ENCODE measurements at places on chromosomes 4 and X.

DNA sequence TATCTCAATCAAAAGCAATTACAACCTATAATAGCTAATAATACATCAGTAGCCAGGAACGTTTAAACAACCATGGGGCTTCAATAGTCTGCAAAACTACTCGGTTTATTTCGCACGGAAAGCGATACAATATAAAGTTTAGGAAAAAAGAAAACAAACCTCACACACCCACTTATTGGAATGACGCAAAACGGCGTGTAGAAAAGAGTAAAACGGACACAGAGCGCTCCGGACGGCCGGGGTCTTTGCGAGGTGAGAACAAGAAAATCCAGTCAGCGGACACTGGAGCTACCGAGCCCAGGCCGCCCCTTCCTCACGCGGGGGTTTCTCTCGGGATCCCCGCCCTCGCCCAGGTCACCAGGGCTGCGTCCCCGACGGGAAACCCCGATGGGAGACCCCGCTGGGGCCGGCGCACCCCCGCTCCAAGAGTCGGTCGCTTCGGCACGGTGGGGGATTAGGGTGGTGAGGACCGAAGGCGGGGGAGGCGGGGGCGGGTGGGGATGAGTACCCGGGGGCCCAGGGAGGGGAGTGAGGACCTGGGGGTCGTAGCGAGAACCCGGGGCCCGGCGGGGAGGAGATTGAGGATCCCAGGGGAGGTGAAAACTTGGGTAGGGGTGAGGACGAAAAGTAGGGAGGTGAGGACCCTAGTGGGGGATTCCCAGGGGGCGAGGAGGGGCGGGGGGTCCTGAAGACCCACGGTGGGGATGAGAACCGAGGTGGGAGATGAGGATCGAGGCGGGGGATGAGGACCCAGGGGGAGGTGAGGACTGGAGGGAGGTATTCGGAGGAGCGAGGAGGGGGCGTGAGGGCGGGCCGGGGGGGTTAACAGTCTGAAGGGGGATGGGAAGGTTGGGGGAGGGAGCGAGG lies 737 bp downstream of the NELFA start:
- peak; percentile 50 for DNase-seq

- DNase-seq: no peak
Observed at GRCh38 chrX:38220415-38221390, at the start of gene SRPX. TSS of gene SRPX (minus strand) at chrX:38220871. CDS start at chrX:38220792, 79 bp downstream.

DNA sequence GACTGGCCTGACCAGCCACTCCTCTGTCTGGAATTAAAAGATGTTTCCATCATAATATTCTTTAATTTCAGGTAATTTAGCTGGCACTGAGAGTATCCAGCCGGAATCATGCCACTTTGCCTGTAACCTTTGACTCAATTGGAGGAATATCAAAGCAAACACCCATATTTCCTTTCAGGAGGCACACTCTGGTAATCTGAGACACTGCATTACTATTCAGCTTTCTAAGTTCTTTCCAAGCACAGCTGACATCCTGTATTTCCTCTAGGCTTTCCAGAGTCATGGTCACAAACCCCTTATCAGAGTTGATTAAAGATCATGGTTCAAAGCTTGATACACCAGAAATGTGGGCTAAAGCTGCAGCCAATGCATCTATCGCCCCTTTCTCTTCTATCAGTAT lies 29.3 kb downstream of the INTS12 start:
- DNase-seq: no peak

DNA sequence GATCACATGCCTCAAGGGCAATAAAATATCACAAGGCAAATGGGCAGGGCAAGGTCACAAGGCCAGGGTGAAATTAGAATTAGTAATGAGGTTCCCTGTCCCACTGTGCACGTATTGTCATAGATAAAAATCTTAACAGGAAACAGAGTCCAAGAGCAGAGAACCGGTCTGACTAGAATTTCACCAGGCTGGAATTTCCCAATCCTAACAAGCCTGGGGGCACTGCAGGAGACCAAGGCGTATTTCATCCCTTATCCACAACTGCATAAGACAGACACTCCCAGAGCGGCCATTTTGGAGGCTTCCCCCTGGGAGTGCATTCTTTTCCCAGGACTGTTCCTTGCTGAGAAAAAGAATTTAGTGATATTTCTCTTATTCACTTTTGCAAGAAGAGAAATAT lies 25.9 kb upstream of the PRDM5 start:
- no peak for DNase-seq

DNA sequence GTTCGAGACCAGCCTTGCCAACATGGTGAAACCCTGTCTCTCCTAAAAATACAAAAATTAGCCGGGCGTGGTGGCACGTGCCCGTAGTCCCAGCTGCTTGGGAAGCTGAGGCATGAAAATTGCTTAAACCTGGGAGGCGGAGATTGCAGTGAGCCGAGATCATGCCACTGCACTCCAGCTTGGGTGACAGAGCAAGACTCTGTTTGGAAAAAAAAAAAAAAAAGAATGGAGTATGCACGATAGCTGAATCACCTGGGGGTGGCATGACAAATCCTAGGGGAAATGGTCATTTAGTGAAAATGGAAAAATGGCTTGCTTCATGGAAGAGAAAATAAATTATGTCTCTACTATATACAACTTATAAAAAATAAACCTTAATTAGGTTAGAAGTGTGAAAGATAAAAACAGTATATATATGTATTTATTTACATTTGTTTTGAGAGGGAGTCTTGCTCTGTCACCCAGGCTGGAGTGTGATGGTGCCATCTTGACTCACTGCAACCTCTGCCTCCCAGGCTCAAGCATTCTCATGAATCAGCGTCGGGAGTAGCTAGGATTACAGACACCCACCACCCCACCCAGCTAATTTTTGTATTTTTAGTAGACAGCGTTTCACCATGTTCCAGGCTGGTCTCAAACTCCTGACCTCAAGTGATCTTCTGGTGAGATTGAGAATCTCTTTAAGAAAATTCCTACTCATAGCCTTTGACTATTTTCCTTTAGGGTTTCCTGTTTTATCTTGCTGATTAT lies 19.3 kb upstream of the ING2 start:
- no peak for DNase-seq

GRCh38 chr4:84647312-84647884 lies 64.5 kb downstream of the CDS1 start:
- DNase-seq: no peak

GRCh38 chrX:45758319-45758718 lies 557.6 kb upstream of the DIPK2B start:
- DNase-seq: no peak

DNA sequence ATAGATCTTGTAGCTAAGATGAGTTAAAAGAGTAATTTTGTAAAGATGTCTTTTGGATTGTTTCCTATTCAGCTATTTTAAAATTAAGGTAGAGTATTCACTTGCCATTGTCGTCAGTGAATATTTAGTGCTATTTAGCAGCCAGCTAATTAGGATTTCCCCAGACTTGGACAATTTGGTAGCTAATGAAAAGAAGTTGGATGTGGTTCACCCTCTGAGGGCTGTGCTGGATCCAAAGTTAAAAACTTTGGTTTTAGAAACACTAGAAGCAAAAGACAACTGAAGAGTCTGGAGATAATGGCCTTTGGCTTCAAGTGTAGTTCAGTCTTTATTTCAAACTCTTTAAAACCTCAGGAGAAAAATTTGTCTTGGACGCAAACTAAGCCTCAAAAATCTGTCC lies 41.3 kb downstream of the ATG4A start:
- no peak for DNase-seq

DNA sequence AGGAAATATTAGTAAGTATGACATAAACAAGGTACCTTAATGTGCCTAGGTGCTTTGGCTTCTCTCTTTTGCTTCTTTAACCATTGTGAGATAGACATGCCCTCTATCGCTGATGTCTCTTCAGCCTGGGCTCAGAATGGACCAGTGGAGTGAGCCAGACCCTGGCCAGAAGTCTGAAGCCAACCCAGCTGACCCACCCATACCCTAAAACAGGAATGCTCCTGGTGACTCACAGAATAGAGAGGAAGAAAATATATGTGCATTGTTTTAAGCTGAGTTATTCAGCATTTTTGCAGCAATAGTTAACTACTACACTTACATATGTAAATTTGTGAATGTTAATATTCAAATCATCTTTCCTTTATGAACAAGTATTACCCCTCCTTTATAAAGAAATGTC lies 167.5 kb upstream of the PCDH10 start:
- no peak for DNase-seq

- DNase-seq: no peak
Observed at GRCh38 chr4:88448889-88449288, 8.0 kb upstream of the HERC5 start.

GRCh38 chrX:131677655-131678628 lies 134.1 kb downstream of the OR13H1 start:
- DNase-seq: peak; percentile 9

- no peak for DNase-seq
Observed at GRCh38 chr4:110412354-110413065, 63.4 kb upstream of the ENPEP start.

- no peak for DNase-seq
Observed at GRCh38 chr4:116064331-116064730, 950.9 kb upstream of the NDST4 start.

DNA sequence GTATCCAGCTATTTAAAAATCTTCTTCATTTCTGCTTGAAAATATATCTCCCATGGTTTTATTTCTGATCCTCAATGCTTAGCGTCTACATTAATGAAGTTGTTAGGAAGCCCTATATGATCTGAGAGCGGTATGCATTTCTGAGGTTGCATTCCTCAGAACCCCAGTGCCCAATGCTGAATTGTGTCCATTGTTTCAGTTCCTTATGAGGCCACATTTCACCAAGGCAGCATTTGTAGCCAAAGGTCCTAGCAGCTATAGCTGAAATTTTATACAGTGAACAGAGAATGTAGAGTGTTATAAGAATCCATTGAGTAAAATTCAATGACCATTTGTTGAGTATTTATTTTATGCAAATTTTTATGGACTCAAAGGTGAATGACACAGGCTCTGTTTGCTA lies 209.5 kb downstream of the PCDH7 start:
- no peak for DNase-seq

DNA sequence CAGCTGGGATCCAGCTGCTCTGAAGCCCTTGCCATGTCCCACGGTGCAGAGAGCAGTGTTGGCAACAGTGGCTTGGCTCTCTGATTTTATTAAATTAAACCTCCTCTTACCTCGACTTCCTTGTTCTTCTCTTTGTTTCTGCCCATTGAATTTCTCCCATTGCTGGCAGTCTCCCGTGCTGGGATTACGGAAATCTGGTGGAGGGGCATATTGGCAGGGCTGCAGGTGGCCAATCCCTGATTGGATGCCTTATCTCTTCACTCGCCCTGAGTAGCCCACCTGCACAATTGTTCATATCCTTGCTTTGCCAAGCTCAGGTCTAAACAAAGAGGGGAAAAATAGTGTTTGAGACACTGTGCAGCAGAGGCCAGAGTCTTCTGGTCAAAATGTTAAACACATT lies 493.9 kb downstream of the TMA16 start:
- no peak for DNase-seq

DNA sequence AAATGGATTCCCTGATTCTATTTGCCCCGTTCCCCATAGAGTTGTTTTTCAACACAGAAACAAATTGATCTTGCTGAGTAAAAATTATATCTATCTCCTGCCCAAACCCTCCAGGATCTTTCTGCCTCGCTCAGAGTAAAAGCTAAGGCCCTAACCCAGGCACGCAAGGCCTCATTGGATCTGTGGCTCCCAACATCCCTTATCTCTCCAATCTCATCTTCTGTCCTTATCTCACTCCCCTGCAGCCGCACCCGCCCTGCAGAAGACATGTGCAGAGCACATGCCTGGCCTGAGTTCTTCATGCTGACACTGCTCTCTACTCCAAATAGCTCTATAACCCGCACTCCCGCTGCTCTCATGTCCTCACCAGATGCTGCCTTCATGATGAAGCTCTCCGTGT lies 543.8 kb upstream of the ZFP42 start:
- no peak for DNase-seq

DNA sequence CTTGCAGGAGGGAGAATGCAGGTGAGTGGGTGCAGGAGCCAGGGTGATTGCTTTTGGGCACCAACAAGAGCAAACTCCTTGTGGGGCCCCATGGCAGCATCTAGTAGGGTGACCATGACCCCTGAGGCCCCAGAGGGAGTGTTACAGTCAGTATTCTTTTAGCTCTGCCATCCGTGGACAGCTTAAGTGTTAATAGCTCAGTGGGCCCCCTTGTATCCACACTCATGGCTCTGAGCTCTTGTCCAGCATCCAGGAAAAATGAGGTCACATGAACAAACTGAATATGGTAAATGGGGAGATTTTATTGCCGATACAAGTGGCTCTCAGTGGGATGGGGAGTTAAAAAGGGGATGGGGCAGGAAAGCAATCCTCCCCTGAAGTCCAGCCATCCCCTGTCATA lies 27.3 kb upstream of the LRCH2 start:
- DNase-seq: no peak

- DNase-seq: no peak
Observed at GRCh38 chr4:72843466-72843865, 226.1 kb downstream of the COX18 start.

DNA sequence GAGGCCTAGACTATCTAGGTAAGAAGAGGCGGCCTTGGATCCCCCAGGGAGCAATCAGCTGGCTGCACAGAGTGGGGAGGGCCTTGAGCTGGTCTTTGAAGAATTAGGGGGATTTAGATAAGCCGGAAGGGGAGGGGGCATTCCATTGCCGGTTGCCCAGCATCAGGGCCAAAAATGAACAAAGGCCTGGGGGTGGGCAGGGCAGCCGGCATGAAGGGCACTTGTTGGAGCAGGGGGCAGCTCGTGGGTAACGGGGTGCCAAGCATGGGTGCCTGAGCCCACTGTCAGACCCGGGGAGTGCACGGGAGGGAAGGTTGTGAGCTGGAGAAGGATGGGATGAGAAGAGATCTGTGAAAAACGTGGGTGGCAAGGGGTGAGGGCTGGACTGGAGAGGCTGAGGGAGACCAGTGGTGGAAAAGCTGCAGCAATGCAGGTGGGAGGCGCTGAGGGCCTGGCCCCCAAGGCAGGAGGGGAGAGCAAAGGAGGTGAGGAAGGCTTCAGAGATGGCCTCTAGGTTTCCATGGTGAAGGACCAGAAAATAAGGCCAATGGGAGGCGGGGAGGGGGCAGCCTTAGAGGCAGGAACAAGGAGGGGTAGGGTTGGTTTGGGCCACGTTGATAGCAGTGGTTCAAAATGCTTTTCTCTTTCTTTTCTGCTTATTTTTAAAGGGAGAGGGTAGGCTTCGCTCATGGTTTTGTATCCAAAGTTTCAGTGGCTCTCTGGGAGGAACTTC lies 8.6 kb downstream of the KLF3 start:
- DNase-seq: peak; percentile 81

DNA sequence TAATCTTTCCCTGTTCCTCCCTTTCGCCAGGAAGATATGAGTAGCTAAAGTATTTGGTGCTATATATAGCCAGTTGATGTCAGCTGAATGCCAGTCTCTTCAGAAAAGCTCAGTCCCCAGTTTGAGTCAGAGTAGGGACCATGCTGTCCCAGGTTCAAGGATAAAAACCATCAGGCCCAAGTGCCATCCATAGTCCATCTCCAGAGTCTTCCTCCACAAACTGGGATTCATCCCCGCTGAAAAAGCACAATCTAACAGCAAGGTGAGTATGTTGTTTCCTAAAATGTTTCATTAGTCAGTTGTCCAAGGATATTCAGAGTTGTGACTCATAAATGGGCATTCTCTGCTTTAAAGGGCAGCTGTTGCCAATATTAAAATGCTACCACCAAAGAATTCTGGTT lies at the start of gene MYOZ2:
Gene MYOZ2 (plus strand): TSS at position 112 of the 401 bp plus-strand sequence. CDS start 694 bp downstream, outside the sequence.
- no peak for DNase-seq

Data from erythroblast (primary cell).